ENCODE measurements at places on chromosomes 12 and 14. TPM values are rescaled to one million over a fixed set of nuclear protein-coding genes. Genes with fewer than 3 reads are reported as not detected.

GPR135 gene
- total RNA-seq: 2.1 TPM

TPH2 gene
- total RNA-seq: not detected

GPRC5A gene
- not detected for total RNA-seq

PLEKHG7 gene
- total RNA-seq: not detected

CTSG gene
- total RNA-seq: not detected

RNASE7 gene
- not detected for total RNA-seq

Measured in activated CD8-positive, alpha-beta memory T cell treated with anti-CD3 and anti-CD28 coated beads, Interleukin-2, amount 10 ng/mL, durations not matched to agents 7 days and 5 days (primary cell).